NCI-H2081 treated with DMSO at 0.1 percent for 48 hours (cell line): ENCODE measurements at places on chromosomes 7 and 10.

DNA sequence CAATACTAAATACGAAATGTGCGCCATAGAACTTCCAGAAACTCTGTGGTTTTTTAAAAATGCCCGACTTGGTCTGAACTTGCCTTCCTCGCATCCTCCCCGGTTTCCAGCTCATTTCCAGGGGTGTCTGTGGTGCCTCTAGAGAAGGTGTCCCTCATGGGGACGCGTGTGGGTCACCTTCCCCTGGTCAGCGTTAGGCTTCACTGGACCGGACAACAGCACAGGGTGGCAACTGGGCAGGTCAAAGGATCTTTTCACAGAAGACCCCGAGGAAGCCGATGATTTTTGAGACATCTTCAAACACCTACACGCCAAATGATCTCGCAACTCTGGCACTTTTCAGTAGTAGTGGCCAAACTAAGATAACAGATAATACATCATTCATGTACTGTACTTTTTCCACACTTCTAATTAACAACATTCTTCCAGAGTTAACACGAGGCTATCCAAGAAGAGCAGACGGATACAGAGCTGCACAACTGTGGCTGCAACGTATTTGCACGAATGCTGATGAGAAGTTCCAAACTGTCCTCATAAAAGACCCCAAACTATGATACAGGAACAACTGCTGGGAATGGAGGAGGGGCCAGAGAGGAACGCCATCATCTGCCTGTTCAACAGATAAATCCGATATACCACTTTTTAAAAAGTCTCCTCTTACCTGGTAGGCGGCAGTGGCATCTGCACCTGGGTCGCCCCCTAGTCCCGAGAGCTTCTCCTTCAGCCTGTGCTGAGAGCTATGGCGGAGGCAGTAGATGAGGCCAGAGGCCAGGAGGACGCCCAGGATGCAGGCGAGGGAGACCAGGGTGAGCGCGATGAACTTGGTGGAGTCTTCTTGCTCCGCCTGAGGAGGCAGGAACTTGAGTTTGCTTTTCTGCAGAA is 345.5 kb downstream of the DNAJB6 start:
- DNase-seq: no peak

DNA sequence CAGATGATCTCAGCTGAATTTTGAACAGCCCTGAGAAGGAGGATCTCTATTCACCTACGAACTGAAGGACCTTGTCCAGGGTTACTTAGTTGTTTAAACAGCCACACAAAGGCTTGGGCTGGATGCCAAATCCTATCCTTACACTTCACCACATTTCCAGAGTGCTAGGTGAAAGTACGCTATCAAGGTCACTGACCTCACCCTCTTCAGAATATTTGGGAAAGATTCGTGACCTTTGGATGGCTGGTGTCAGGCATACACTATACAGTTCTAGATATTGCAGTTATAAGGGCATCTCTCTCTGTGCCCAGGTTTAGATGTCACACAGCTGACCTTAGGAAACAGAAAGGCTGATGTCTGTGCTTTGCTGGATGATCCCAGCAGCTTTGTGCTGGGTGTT is 61.2 kb upstream of the ABLIM1 start:
- DNase-seq: no peak

GRCh38 chr10:34480345-34480744 is 334.8 kb downstream of the PARD3 start:
- no peak for DNase-seq

GRCh38 chr10:35668865-35669650 is 27.0 kb upstream of the FZD8 start:
- DNase-seq: no peak

- no peak for DNase-seq
Observed at GRCh38 chr7:156589808-156590207, 50.8 kb upstream of the RNF32 start.

- DNase-seq: no peak
Observed at GRCh38 chr10:61313460-61313859, 139.7 kb downstream of the TMEM26 start.

GRCh38 chr7:137480824-137481365 is 137.4 kb upstream of the PTN start:
- DNase-seq: no peak

- DNase-seq: no peak
Observed at GRCh38 chr10:73800560-73801252, 10.7 kb downstream of the NDST2 start.

DNA sequence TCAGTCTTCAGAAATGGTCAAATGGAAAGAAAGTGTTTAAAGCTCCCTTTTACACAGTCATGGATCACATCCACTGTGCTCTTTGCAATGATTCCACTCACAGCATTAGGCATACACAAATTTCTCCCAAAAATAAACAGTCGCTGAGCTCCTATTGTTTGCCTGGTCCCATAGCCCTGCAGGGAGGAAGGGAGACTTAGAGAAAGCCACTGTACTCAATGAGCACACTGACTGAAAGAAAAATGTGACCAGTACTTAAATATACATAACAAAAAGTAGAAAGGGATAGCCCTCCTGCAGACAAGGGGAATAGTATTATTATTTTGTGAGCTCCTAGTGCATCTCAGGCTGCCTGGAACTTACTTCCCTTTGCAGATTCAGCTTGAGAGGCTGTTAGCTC is 853.2 kb downstream of the GRID1 start:
- no peak for DNase-seq

- DNase-seq: no peak
Observed at GRCh38 chr10:64682043-64682442, 1160.8 kb downstream of the REEP3 start.

DNA sequence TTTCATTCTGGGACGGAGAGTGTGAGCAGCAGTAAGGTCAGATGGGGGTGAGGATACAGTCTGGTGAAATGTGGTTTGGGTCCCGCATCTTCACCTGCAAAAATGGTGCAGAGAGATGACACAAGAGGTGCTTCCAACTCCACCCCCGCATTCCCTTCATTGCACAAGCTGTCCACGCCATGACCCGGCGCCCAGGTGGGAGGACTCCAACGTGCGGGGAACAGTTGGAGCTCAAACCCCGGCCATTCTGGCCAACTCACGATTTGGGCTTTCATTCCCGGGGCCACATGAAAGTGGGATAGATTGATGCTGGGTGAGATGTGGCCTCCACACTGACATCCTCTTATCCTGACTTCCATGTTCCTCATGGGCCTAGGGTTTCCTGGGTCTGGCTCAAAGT is 34.6 kb upstream of the ZNF273 start:
- no peak for DNase-seq

- DNase-seq: no peak
Observed at GRCh38 chr7:32415519-32415918, 74.7 kb downstream of the LSM5 start.

DNA sequence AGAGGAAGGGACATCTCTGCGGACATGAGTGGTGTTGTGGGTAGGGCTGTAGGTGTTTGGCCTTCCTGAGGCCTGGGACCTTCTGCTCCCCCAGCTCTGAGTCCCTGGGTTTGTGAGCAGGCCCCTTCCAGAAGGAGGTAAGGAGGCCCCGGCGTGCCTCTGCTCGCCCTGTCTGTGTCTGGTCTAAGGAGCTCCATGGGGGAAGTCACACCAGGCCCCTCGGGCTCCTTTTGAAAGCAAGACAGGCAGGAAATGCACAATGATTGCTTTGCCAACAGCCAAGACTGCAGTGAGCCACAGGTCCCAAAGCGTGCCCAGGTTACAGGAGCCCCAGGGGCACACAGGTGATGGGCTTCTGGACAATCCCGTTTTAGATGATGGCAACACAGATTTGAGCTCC is 89.5 kb downstream of the FAM53B start:
- no peak for DNase-seq

DNA sequence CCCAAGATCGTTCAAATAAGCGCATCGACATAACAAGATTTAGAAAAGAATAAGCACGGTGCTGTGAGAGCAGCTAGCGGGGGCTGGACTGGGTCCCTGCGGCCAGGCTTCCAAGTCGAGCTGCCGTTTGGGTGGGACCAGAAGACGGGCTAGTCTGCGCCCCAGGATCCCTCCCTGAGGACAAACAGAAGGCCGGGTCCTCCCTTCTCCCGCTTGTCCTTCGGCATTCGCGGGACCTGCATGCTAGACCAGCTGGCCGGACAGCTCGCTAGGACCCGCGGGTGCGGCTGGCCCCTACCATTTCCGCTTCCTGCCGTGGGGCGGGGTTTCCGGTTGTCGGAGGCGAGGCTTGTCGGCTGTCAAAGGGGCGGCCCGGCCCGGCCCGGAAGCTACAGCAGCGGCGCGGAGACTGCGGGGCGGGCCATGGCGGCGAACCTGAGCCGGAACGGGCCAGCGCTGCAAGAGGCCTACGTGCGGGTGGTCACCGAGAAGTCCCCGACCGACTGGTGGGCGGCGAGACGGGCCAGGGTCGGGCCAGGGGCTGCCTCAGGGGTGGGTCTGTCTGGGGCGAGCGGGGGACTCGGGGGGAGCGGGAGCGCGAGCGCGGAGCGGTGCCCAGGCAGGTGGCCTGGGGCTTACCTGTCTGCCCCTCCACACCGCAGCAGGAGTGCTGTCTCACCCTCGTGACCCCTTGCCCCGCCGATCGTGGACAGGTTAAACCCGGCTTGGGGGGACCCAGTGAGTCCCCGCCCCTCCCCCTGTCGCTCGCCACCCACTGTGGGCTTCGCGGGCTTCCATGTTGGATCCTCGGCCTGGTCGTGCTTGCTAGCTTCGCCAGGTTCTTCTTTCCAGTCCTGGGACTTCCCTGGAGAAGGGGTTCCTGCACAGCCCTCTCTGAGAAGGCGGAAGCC is at the start of gene DBNL:
TSS of gene DBNL (plus strand) at position 388 of the 911 bp plus-strand sequence. CDS start at position 424, 36 bp downstream.
- DNase-seq: peak; percentile 72

- DNase-seq: no peak
Observed at GRCh38 chr7:96407427-96407826, 85.5 kb upstream of the SLC25A13 start.

GRCh38 chr7:157425137-157425731 is 88.4 kb downstream of the DNAJB6 start:
- no peak for DNase-seq

GRCh38 chr7:54179321-54180029 is 362.7 kb upstream of the VSTM2A start:
- no peak for DNase-seq
